ENCODE measurements at places on chromosomes 4 and X.
A peak's percentile ranks its signal among the peaks of the same experiment; 100 is the strongest.

DNA sequence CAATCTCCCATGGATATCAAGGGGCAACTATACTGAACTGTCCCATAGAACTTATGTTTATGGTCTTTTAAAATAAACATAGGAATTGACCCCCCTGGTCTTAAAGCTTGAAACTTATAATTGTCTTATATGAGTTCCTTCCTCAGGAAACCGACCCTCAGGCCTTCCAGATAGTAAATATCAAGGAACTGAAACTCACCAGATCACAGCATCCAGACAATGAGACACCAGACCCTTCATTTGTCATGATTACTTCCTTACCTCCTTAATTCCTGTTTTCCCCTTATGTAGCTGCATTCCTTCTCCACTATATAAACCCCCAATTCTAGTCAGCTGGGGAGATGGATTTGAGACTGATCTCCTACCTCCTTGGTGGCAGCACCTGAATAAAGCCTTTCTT, 94.8 kb upstream of the GRPR start:
- DNase-seq: no peak

DNA sequence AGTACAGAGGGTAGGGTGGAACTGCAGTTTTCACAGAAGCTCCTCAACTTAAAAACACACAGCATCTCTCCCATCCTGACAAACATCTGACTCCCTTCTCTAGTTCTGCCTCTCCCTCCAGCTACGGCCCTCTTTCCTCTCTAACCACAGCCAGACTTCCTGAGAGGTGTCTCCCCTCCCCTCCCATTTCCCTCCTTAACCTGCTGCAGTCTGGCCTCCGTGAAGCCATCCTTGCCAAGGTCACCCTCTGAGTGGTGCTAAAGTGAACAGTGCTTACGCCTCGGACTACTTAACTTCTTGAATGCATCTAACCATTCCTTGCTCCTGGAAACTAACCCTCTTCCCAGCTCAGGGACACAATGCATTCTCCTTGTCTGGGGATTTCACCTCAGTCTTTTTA, 53.3 kb downstream of the RTL5 start:
- DNase-seq: no peak

GRCh38 chrX:67619253-67619652, 75.4 kb downstream of the AR start:
- no peak for DNase-seq

DNA sequence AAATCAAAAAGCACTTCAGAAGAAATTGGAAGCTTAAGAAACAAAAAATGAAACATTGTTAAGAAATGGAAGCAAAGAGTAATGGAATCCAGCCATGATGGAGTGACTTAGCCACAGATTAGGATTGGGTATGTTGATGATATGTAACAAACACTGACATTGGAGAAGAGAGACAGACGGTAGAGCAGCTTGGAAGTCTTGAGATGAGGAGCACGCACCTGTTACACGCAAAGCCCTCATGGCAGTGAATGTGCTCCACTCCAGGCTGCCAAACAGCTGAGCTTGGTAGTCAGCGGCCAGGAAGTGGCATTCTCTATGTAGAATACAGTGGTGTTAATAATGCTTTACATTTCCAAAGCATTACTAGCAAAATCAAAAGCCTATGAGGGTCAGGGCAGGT, 56.9 kb upstream of the GPRIN3 start:
- no peak for DNase-seq

DNA sequence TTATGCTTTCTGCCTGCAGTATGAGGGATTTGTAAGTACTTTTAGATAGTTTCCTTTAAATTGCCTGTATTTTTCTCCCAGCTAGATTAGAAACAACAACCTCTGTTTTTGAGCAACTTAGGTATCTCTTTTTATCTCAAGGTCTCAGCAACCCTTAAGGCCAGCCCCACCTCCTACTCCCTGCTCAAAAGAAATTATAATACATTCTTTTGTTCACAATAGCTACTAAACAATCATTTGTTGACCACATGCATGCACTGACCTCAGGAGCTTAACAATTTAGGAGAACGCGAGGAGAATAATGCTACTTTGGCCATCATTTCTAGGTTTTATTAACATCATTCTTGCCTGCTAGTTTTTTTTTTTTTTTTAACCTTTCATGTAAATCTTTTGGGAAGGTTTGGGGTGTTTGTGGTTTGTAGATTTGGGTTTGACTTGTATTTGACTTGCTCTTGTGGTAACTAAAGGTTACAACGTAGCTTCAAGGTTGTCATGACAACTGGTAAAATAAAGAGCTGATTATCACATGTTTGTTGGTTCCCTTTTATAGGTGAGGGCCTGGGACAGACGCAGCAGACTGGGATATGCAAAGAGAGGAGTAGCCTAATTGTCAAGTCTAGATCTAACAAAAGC, 145.4 kb upstream of the PLAC1 start:
- no peak for DNase-seq

GRCh38 chr4:136908122-136908521, 624.2 kb downstream of the PCDH18 start:
- no peak for DNase-seq

DNA sequence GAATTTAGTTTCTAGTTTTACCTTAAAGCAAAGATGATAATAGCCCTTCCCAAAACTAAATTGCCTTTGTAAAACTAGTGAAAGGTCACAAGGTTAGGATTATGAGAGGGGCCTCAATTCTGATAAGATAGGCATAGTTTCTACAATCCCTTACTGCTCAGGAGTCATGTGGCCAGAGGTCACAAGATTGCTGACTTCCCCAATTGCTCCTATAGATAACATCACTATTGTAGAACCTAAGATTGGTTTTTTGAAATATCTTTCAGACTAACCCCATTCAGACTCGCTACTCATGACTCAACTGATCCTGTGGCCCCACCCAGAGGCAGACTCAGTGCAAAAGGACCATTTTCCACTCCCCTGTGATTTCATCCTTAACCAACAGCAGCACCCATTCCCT, 70.3 kb downstream of the SCD5 start:
- DNase-seq: no peak

- DNase-seq: no peak
Observed at GRCh38 chrX:41705042-41705441, 16.3 kb downstream of the GPR34 start.

GRCh38 chr4:153634738-153635353, 49.2 kb upstream of the TLR2 start:
- DNase-seq: no peak

DNA sequence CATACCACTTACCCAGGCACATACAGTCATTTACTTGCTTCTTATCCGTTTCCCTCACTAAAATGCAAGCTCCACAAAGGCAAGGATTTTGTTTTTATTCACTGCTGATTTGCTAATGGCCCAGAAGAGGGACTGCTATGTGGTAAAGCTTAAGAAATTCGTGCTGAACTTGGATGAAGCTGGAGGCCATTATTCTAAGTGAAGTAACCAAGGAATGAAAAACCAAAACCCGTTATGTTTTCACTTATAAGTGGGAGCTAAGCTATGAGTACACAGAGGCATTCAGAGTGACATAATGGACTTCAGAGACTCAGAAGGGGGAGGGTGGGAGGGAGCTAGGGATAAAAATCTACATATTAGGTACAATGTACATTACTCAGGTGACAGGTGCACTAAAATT, 47.2 kb downstream of the RAB33B start:
- DNase-seq: no peak

DNA sequence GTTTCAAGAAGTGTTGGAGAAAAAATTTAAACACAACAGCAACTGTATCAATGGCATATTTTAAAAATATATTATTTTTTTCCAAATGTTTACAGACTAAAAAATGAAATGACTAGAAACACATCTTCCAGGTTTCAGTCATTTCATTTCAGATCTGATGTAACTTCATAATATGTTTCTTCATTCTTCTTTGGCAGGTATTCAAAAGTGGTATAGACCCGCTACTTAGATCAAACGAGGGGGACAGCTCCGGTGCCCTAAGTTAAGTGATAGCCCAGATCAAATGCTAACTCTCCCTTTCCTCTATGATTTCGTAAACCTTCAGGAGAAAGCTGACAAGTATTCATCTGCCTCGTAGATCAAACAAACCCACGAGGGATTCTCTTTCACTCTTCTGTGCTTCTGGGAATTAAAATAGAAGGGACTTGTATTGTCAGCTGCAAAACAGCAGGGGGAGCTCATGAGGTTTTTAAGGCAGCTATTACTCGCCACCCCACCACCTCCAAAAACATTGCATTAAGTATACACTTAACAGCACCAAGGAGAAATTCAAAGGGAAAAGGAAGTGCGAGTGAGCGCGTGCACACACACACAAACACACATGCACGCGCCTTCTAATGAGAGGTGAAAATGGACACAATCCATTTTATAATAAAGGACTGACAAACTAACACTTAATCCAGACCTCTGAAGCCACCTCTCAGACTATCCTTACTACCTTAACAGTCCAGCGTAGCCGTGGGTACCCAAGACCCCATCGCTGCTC, 21.4 kb downstream of the HELT start:
- DNase-seq: peak; percentile 37

- no peak for DNase-seq
Observed at GRCh38 chr4:148842843-148843242, 400.6 kb upstream of the NR3C2 start.

GRCh38 chrX:108396188-108396891, 41.9 kb downstream of the COL4A6 start:
- no peak for DNase-seq

DNA sequence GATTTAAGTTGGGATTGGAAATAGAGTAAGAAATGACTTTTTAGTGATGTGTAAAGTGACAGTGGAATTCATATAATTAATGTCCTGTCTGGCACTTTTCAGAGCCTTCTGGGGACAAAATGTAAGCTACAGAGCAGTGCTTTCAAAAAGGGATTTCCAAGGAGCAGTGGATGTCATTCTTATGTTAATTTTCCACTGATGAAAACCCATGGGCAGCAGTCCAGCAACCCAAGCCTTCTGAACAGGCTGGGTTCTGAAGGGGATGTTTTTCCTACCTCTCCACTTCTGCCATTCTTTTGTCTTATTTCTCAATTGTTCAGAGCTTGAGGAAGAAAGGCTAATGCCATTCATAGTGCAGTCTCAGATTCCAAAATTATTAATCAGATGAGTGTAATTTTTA, 717.6 kb upstream of the HS3ST1 start:
- no peak for DNase-seq

GRCh38 chr4:177322881-177323280, 13.2 kb downstream of the NEIL3 start:
- DNase-seq: no peak

DNA sequence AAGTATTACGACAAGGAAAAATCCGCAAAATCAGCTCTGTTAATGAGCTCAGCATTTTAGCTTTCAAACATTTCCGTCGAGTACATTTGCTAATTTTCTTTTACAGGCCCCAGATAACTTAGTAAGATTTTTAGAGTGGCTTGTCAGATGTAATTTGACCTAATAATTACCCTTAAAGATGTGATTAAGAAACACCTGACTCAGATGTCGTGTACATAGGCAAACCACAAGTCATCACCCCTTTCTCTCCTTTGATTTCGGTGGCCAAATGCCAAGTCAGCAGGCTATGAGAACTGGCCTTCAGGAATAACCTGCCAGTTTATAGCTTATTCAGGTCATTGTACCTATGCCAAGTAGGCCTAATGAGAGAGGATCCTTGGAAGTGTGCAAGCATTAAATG, 369.6 kb downstream of the PCDH7 start:
- DNase-seq: no peak

DNA sequence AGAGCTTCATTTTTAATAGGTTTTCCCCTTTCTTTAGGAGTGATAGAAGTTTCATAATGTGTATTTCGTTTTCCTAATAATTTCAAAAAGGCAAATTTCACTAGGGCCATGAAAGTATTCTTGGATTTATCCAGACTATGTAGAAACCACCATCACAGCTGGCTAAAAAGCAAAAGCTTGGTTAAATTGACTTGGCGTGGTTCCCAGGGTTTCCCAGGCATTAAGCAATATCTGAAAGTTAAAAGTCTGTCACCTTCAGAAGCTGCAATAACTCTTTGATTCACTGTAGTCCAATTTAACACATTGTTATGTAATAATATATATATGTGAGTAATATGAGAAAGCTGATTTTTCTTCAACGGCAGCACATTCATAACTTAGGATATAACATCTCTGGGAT, 38.3 kb downstream of the NDNF start:
- no peak for DNase-seq

DNA sequence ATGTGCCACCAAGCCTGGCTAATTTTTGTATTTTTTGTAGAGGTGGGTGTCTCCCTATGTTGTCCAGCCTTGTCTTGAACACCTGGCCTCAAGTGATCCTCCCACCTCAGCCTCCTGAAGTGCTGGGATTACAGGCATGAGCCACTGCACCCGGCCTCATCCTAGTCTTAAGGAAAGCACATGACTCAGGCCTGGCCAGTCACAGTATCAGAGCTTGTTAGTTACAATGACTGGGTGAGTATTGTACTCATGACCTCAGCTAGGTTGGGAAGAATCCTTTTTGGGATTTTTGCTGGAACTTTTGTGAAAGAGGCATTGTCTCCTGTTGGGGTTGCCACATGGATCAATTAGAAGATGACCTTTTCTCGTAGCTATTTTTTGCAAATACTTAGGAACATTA, 292.8 kb downstream of the RAPGEF2 start:
- no peak for DNase-seq

DNA sequence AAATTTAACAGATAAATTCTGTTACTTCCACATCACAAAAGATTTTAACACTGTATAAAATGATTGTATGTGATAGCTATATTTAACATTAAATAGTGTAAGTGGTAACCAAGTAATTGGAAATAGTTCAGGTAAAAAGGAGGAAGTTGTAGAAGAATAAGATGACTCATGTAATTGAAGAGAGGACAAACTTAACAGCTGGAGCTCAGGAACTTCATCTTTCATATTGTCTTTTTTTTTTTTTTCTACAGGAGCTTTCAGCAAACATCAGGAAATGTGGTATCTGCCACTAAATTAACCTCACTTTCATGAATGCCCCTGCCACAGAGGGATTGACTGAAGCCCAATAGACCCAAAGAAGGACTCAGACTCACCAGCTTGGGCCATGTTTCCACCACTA, 188.4 kb upstream of the VEGFC start:
- DNase-seq: no peak

- no peak for DNase-seq
Observed at GRCh38 chr4:14302021-14302420, 674.5 kb upstream of the BOD1L1 start.

GRCh38 chrX:45508454-45508853, 307.8 kb upstream of the DIPK2B start:
- no peak for DNase-seq

DNA sequence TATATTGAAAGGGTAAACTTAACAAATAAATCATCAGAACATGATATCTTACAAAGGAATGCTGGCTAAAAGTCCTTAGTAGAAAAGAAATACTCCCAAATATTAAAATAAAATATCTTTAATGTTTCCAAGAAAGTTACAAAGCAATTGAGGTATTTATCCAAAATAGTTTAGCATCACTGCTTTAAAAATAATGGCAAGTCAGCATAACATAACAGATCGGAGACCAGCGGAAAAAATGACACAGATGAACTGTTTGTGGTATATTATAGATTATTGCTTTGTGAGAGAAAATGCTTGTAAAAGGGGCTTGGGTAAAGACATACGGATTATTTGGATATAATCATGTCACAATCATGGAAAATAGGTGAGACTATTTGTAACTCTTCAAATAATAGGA, 168.5 kb upstream of the TEX13C start:
- DNase-seq: no peak

- no peak for DNase-seq
Observed at GRCh38 chr4:127229855-127230608, 402.7 kb upstream of the INTU start.

All from NCI-H1048 (cell line).